ENCODE measurements at places on chromosomes 13 and 19.

DNA sequence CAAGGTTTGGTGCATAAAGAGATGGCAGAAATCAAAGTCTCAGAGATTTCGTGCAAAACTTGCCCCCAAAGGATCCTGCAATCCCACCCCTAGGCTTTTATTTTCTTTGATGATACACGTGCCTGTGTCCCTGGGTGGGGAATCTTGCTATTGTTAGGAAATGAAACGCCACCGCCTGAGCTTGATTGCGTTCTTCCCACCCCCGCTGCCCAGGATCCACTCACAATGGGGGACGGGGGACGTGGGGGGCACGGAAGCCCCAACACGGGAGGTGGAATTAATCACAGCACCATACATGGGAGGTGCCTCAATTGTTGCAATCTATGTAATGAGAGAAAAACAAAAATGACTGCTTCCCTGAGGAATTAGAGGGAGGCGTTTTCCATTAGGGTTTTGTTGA, 39.6 kb downstream of the ZNRF4 start:
- DNase-seq, result no peak

GRCh38 chr13:20182231-20182846, 10.4 kb downstream of the GJB2 start:
- peak; percentile 63 for DNase-seq

DNA sequence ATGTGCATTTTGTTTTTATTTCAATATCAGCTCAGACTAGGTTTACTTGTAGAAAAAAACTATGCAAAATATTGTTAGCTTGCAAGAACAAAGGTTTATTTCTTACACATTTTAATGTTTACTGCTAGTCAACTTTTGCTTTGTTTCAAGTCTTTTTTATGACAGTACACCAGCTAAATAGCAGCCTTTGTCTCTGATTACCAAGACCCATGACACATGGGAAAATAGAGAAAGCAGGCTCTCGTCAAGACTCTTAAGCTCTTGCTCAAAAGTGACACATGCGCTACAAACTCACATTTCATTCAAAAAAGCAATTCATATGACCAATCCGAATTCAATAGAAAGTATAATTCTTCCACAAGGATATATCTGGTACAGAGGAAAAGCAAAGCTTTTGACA, 642.3 kb upstream of the SLITRK1 start:
- DNase-seq, result no peak

- peak; percentile 10 for DNase-seq
Measured at GRCh38 chr13:21344662-21345176, 114.4 kb downstream of the ZDHHC20 start.

GRCh38 chr13:94701313-94702180, 10.8 kb downstream of the SOX21 start:
- DNase-seq, result no peak

Measured in HT1080 (cell line).